Posterior vena cava (tissue), 2 donors: ENCODE measurements at places on chromosomes 5 and 9.

DNA sequence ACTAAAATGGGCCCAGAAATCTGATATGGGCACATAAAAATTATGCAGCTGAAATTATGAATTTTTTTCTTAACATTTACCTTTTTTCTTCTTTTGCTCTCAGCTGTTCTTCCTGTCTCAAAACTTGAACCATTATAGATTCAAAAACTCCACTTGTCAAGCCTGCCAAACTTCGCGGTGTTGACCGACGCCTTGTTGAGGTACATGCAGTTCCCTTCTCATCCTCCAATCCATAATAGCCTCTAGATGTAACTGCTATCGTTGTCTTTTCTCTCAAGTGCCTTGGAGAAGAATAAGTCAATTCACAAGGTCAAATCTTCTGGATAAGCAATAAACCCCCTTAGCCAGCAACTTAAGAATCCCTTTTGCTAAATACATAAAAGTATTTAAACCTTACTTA lies 27.2 kb downstream of the RANBP6 start:
- DNase-seq: no peak

DNA sequence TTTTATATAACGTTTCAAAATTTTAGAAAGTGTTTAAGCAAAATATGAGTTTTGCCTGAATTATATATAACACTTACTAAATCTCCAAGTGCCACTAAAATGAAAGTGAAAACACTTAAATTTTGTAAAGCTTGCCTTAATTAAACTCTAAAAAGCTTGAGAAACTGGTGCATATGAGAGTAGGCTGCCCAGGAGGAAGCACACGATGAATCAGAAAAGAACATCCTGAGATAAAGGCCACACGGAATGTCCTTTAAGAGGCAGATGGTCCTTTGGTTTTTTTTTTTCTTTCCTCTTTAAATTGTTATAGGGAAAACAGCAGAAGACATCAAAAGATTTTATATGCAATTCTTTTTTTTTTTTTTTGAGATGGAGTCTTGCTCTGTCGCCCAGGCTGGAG lies 60.3 kb downstream of the HABP4 start:
- no peak for DNase-seq

- DNase-seq: no peak
These were observed 421.3 kb downstream of the CAAP1 start for GRCh38 chr9:26471261-26471660.

DNA sequence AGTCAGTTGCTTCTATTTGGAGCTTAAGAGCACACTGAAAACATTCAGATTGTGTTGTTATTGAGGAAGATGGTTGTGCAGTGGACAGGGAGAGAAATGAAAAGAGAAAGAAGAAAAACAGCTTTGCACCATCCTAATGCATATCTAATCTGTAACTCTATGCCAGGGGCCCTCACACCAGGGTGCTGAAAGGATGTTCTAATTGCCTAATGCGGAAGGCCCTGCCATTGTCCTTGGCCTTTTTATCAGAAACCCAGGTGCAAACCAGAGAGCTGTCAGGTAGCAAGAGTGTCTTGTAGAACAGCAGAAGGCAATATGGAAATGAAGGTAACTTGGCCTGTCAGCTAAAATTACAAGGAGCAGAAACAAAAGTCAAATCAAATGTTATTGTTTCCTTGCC lies 384.5 kb upstream of the PIK3R1 start:
- DNase-seq: no peak

GRCh38 chr5:19728571-19728970 lies 259.4 kb downstream of the CDH18 start:
- no peak for DNase-seq

GRCh38 chr9:129344641-129345495 lies 166.8 kb upstream of the IER5L start:
- no peak for DNase-seq

DNA sequence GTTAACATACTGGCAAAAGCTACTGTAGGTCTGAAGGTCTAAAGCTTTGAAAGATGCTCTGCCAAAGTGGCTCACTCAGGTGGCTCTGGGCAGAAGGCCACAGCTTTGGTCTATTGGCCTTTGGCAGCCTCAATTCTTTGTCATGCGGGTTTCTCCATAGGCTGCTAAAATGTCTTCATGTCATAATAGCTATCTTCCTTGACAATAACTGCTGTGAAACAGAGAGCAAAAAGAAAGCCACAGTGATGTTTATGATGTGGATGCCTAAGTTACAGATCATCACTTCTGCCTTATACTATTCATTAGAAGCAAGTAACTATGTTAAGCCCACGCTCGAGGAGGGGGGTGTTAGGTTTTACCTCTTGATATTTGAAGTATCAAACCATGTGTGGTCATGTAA lies 906.1 kb upstream of the CDH9 start:
- no peak for DNase-seq

GRCh38 chr9:76905791-76906646 lies at the start of gene PRUNE2:
Gene PRUNE2, minus strand, starts transcription at chr9:76906114. Its CDS starts 151 bp downstream, at chr9:76905963.
- DNase-seq: peak; percentile 91

- DNase-seq: no peak
These were observed 59.2 kb downstream of the GADD45G start for GRCh38 chr9:89664010-89664409.

DNA sequence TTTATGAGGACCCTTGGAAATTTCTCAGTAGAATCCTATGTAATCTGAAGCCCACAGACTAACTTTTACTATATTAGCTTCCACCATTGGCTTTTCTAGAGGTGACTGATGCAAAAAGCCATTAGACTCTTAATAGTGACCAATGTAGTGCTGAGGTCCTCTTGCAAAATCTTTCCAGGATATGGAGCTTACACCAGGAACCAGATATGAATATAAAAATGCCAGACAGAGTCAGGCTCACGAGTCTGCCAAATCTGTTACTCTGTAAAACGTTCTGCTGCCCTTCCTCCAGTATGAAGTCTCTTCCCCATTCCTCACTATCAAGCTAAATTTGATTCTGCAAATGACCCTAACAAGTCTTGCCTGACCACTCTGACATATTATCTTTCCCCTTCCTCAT lies 73.4 kb upstream of the C6 start:
- no peak for DNase-seq

DNA sequence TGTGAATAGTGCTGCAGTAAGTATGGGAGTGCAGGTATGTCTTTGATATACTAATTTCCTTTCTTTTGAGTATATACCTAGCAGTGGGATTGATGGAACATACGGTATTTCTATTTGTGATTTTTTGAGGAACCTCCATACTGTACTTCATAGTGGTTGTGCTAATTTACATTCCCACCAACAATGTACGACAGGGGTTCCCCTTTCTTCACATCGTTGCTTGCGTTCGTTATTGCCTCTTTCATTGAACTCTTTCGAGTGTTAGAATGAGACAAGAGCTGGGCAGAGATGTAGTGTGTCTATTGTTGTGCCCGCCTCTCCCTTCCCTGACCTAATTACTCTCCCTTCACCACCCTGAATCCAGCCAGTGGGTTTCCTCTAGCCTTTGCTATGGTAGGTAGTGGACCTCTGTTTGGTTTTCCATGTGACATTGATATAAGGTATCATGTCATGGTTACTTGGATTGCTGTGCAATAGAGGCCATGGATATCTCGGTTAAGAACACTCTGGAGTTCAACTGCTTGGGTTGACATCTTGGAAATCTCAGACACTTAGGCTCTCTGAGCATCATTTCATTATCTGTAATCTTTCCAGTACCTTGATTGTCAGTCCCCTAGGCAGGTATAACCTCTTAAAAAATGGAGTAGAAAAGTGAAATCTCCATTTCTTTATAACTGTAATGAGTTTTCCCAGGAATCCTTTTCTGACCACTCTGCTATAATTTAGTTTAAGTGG lies 19.5 kb downstream of the AOPEP start:
- no peak for DNase-seq

DNA sequence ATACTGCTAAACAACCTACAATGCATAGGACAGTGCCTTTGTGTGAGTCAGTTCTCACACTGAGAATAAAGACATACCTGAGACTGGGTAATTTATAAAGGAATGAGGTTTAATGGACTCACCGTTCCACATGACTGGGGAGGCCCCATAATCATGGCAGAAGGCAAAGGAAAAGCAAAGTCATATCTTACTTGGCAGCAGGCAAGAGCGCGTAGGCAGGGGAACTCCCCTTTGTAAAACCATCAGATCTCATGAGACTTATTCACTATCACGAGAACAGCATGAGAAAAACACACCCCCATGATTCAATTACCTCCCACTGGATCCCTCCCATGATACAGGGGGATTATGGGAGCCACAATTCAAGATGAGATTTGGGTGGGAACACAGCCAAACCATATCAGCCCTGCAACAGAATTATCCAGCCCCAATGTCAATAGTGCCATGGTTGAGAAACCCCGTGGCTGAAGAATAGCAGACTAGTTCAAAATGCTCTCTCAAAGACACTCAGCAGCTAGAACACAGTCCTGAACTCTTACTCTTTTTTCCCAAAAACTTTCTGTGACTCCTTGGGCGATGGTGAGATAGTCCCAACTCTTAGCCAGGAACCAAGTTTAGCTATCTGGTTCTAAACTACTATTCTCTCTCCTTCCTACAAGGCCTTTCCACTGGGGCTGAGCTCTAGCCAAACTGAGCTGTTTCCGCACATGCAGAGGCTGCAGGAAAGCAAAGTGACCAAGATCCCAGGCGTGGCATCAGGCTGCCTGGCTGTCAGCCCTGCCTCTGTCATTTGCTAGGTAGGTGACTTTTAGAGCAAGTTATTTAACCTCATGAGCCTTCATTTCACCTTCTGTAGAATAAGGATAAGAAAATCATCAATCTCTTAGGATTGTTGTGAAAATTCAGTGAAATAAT lies 21.7 kb downstream of the FAT2 start:
- no peak for DNase-seq

- DNase-seq: no peak
These were observed 62.0 kb upstream of the STARD4 start for GRCh38 chr5:111574311-111574710.

DNA sequence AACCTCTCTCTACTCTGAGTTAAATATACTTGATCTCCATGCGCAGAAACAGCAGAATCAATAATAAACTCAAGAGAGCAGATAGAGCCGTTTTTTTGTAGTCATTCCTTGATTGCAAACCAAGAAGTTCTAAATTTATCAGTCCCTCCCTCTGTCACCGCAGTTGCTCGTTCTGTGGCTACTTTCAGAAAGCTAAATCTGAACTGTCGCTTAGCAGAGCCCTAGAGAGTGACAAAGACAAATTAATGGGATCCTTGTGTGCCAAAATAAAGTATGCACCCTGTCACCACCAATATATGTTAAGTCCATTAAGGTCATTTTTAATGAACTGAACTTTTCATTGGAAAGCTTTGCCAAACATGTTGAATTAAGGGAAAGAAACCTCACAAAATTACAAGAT lies 218.3 kb downstream of the ADAMTSL1 start:
- DNase-seq: no peak

- DNase-seq: no peak
These were observed 97.8 kb upstream of the TYRP1 start for GRCh38 chr9:12595400-12595799.

GRCh38 chr5:168710706-168711105 lies 131.5 kb upstream of the PANK3 start:
- peak; percentile 69 for DNase-seq

- no peak for DNase-seq
These were observed at the start of gene FSTL4 for GRCh38 chr5:133612249-133612860. Gene FSTL4, minus strand, starts transcription at chr5:133612541.

GRCh38 chr5:91118796-91119195 lies 264.3 kb downstream of the ARRDC3 start:
- DNase-seq: no peak

- DNase-seq: no peak
These were observed 262.1 kb upstream of the RPS23 start for GRCh38 chr5:82540301-82540700.

DNA sequence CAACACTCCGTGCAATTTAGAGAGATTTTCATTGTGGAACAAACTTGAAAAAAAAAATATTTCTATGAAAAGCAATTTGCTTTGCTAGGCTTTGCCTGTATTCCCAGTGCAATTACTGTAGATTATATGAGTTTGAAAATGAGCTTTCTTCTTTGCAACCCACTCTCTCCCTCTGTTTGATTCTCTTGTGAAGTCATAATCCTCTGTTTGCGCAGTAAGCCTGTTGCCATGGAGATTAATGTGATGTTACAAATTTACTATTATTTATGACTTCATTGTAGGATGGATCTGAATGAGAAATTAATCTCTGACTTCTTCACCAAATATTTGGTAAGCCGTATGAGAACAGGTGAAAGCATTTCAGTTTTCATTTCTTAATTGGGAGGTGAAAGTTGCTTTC lies 320.3 kb downstream of the SPATA31D1 start:
- no peak for DNase-seq

- DNase-seq: no peak
These were observed 6.1 kb downstream of the BASP1 start for GRCh38 chr5:17223367-17224185.

- DNase-seq: peak; percentile 66
These were observed 6.7 kb upstream of the NSMF start for GRCh38 chr9:137465720-137466388.

DNA sequence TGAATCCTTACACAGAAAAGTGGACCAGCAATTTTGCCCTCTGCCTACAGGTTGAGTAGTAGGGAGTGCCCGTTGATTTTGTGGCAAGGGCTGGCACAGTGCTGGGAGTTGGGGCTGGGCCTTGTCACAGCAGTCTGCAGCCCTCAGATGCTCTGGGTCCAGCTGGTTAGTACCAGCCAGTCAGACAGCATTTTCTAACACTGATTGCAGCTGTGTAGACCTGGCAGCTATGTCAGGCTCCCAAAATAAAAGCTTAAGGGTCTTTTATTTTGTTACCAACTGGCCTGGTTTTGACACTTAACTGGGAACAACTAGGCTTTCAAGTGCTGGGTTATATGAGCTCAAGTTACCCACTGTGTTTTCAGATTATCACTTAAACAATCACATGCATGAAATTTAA lies 57.7 kb downstream of the MAT2B start:
- DNase-seq: no peak

DNA sequence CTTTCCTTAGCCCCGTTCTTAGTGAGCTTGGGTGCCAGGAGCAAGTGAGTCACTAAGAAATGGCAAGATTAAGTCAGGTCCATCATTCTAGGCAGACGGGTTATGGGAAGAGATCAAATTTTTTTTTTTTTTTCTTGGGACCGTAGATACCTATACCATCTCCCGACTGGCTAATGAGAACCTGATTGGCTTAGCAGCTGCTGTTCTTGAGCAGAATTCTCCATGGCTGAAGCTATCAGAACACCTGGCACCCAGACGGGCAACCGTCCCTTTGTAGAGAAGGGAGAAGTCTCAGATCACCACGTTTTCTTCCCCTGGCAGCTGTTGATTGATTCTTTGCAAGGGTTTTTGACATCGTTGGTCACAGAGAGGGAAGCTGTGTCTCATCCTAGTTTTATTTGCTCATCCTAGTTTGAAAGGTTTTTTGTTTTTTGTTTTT lies 78.6 kb downstream of the AOPEP start:
- no peak for DNase-seq

DNA sequence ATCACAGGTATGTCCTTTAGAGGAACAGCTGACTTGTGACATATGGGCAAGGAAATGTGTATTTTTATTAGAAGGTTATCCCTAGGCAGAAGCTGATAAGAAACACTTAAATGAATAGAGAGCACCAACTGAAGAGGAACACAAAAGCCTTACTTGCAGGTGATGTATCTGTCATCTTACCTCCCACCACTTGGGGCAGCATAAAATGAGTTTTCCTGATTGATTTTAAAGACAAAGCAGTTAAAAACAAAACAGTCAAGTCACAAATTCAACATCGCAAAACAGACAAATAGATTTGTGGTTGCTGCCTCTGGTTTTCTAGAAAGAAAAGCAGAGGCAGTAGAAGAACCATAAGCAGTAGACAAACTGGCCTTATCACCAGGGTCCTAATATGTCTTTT lies 302.4 kb upstream of the ZNF462 start:
- DNase-seq: no peak
